ENCODE measurements at places on chromosomes 4 and X.

DNA sequence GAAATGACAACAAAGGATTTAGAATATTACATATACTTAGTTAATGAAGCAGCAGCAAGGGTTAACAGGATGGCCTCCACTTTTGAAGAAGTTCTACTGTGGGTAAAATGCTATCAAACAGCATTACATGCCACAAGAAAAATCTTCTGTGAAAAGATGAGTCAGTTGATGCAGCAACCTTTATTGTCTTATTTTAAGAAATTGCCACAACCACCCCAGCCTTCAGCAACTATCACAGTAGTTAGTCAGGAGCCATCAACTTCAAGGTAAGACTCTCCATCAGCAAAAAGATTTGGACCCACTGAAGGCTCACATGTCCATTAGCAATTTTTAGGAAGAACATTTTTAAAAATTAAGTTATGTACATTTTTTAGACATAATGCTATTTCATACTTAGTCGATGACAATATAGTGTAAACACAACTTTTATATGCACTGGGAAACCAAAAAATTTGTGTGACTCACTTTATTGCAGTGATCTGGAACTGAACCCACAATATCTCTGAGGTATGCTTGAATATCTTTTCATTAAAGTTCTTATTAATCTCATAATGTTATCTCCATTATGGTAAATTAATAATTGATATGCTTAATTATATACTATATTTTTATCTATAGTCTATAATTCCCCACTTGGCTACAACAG, 81.2 kb downstream of the SPCS3 start:
- DNase-seq, result no peak

DNA sequence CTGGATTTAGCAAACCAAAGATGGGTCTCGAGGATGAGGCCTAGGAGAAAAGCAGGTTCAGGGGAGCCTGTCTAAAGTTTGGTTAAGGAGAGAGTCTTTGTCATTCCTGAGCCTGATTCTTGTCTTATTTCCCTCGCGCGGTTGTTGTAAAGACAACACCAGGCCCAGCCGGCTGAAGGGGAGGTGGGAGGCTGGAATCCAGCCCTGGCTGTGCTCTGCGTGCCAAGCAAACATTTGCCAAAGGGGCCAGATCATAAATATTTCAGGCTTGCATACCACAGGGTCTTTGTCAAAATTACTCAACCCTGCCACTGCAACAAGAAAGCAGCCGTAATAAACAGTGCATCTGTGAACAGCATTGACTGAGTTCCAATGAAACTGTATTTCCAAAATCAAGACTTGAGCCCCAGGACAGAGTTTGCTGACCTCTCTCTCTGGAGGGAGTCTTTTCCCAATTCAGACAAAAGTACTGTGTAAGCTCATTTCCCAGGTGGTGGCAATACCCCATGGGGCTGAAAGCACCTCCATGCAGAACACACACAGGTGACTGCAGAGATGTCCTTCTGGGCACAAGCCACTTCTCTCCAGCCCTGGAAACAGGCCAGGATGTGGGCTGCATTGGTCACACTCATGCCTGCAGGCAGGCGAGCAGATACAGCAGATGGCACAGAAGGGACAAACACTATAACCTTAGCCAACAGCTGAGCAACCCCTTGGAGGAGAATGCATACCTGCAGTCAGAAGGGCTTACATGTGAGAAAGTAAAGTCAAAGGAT, 320.3 kb downstream of the STK32B start:
- no peak for DNase-seq

DNA sequence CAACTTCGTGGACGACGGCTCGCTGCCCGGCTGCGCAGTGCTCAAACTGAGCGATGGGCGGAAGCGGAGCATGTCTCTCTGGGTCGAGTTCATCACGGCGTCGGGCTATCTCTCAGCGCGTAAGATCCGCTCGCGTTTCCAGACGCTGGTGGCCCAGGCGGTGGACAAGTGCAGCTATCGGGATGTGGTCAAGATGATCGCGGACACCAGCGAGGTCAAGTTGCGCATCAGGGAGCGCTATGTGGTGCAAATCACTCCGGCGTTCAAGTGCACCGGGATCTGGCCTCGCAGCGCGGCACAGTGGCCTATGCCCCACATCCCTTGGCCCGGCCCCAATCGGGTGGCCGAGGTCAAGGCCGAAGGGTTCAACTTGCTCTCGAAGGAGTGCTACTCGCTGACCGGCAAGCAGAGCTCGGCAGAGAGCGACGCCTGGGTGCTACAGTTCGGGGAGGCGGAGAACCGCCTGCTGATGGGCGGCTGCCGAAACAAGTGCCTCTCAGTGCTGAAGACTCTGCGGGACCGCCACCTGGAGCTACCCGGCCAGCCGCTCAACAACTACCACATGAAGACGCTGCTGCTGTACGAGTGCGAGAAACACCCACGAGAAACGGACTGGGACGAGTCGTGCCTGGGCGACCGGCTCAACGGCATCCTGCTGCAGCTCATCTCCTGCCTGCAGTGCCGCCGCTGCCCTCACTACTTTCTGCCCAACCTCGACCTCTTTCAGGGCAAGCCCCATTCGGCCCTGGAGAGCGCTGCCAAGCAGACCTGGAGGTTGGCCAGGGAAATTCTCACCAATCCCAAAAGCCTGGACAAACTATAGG, 1.5 kb downstream of the MAB21L2 start:
- DNase-seq, result no peak

- no peak for DNase-seq
These were observed 29.7 kb upstream of the MGST2 start for GRCh38 chr4:139635966-139636365.

DNA sequence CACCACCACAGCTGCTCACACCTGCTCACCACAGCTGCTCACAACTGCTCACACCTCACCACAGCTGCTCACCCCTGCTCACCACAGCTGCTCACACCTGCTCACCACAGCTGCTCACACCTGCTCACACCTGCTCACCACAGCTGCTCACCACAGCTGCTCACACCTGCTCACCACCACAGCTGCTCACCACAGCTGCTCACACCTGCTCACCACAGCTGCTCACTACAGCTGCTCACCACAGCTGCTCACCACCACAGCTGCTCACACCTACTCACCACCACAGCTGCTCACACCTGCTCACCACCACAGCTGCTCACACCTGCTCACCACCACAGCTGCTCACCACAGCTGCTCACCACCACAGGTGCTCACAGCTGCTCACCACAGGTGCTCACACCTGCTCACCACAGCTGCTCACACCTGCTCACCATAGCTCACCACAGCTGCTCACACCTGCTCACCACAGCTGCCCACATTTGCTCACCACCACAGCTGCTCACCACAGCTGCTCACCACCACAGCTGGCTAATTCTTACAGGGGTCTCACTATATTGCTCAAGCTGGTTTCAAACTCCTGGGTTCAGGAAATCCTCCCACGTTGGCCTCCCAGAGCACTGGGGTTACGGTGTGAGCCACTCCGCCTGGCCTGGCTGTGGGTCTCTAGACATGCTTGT, 30.4 kb upstream of the CPLX1 start:
- no peak for DNase-seq

DNA sequence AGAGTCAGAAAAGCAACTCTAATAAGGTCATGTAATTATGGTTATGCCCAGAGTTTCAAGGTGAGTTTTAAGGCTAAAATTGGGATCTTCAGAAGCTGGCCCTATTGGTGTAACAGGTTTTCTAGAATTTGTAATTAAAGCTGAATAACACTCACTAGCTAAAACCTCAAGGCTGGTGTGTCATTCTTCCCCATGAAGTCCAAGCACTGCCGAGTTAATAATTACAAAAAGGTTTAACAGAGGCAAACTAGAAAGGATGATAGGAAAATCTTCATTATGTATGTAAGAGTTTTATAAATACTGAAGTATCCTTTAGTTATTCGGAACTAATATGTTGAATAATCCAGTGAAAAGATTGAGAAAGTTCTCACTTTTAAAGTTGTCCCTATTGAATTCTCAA, 34.3 kb downstream of the MXRA5 start:
- DNase-seq, result no peak

DNA sequence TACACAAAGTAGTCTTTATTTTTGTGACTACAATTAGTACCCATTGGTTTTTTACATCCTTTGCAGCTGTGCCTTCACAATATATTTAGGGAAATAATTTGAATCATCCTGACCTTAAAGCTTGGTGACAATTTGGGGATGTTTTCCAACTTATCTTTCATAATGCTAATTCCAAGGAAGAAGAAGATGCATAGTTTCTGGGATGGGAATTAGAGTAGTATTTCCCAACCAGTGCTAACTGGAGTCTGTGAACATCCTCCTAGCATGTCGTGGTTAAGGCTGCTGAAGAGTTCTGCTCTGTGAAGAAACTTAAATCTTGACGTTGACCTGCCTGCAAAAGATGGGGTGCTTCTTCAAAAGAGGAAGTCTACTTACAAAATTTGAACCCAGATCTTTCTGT, 173.5 kb downstream of the ANK2 start:
- DNase-seq, result no peak

DNA sequence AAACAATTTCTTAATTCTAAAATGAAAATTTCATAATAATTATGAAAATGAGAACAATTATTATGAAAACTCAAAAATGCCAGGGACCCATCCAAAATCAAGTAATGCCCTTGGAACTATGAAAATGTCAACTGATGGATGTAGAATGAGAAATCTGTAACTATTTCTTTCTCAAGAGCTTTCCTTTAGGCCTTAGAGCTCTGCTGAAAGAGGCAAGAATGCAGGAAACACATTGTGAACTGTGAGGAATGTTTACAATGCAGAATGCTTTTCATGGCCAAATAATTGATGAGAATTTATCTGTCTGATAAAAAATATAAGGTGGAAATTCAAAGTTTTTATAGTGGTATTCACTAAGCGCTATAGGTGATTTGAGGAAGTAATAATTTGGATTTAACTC, 207.1 kb upstream of the PCDH18 start:
- no peak for DNase-seq

- no peak for DNase-seq
These were observed 55.9 kb downstream of the FHDC1 start for GRCh38 chr4:152992027-152992426.

DNA sequence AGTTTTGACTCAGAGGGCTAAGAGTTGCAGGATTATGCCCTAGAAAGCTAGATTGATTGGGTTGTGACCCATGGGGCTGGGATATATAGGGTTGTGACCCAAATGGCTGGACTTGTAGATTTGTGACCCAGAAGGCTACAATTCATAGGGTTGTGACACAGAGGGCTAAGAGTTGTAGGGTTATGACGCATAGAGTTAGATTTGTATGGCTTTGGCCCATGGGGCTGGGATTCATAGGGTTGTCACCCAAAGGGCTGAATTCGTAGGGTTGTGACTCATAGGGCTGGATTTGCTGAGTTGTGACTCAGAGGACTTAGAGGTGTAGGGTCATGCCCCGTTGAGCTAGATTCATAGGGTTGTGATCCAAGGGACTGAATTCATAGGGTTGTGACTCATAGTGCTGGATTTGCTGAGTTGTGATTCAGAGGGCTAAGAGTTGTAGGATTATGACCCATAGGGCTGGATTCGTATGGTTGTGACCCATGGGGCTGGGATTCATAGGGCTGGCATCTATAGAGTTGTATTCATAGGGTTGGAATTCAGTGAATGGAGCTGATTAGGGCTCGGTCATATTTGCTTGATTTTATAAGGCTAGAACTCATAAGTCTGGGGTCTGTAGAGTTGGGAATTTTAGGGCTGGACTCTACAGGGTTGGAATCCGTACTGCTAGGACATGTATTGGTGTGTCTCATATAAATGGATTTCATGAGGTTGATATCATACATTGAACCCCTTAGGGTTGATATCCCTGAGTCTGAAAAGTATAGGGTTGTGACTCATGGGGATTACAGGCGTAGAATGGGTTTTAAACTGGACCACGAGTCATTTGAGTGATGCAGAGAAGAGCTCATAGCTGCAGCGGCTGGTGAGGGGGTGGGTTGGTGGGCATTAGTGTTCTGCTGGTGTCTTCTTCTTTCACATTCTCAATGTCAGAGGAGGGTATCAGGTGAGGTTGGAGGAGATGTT, 125.7 kb downstream of the CRLF2 start:
- no peak for DNase-seq

GRCh38 chr4:157918036-157918832, 254.6 kb downstream of the GASK1B start:
- no peak for DNase-seq

- no peak for DNase-seq
These were observed 529 bp downstream of the DHRSX start for GRCh38 chrX:2500091-2500802.

GRCh38 chr4:26031704-26032103, 117.7 kb downstream of the SMIM20 start:
- DNase-seq, result no peak

DNA sequence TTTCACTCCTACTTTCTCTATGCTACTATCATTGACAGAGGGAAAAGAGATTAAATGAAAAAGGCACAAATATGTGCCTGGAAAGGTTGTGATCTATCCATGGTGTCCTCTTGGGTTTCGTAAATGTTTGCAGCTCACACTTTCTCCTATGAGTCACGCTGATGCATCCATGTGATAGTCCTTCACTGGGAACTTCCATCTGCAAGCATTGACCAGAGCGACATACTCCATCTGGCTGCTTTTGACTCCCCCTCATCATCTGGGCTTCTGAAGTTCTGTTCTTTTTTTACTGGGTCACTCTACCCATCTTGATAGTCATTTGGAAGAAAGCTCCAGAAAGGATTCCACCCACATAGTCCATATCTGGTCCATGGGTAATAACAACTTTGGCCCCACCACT, 84.7 kb upstream of the NDST3 start:
- DNase-seq, result no peak
